Left forelimb (tissue), 1 donor: ENCODE measurements at places on chromosomes 5 and 9.

GRCh38 chr9:75649060-75649459, 241.4 kb upstream of the PCSK5 start:
- no peak for DNase-seq

DNA sequence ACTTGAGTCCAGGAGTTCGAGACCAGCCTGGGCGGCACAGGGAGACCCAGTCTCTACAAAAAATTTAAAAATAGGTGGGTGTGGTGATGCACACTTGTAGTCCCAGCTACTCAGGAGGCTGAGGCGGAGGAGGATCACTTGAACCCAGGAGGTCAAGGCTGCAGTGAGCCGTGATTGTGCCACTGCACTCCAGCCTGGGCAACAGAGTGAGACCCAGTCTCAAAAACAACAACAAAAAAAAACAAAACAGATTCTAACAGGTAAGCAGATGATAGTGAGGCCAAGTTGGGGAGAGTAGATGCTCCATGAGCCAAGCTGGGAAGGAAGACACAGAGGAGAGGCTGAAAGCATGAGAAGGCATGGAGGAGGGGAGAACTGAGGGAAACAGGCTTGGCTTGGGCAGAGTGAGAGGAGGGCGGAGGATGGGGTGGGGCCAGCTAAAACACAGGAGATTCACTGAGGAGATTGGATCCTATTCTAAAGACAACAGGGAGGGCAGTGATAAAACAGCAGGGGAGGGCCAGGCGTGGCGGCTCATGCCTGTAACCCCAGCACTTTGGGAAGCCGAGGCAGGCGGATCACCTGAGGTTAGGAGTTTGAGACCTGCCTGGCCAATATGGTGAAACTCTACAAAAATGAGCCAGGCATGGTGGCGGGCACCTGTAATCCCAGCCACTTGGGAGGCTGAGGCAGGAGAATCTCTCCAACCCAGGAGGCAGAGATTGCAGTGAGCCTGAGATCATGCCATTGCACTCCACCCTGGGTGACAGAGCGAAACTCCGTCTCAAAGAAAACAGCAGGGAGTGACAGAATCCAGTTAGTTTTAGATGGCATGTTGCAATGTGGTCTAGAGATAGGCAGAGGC, 8.4 kb downstream of the RPS14 start:
- DNase-seq, result no peak

DNA sequence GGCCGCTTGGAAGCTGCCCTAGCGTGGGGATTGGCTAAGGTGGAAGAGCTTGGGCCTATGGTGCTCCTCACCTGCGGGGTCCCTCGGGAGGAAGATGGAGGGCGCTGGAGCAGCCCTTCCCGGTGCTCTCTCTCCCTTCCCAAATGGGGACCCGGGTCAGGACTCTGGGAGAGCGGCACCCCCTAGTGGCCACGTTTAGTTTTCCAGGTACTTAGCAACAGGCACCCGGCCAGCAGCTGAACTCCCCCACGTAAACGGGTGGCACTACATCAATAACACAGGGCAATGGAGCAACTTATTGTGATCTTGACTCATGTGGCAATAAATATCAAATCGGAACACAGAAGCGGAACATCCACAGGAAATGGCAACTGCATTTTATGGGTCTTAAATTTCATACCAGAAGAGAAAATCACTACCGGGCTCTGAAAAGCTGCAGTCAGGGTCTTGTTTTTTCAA, 316.6 kb downstream of the AGTPBP1 start:
- peak; percentile 75 for DNase-seq

- no peak for DNase-seq
These were observed 17.5 kb upstream of the MSMP start for GRCh38 chr9:35771534-35771933.

DNA sequence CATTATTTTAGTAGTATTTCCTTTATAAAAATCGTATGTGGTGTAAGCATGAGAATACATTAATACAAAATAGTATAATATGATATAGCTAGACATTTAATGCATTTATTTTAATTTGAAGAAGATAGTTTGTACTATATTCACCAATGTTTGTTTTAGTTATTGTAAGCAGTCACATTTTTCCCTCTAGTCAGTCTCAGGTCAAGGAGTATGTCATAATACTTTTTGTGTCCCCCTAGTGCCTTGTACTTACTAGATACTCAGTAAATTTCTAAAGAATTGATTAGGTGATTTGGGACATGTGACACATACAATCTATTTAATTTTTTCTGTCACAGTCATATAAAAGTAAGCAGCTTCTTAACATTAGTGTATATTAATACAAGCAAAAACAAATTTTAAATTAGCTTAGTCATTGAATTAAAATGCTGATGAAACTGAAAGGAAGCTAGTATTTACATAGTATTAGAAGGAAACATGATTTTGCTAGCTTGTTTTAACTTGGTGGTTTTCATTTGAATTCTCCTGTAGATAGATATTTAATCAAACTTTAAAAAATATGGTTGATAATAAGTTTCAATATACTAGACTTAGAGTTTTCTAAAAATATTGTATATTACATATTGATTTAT, 242.2 kb downstream of the FER start:
- no peak for DNase-seq
